ENCODE measurements at places on chromosomes 11 and 22. TPM values are rescaled to one million over a fixed set of nuclear protein-coding genes. Genes with fewer than 3 reads are reported as not detected.

The SMTN gene
- total RNA-seq: 38.7 TPM

The ART1 gene
- not detected for total RNA-seq

The GTSE1 gene
- total RNA-seq: 0.13 TPM

The LINC01488 gene
- total RNA-seq: not detected

The KCTD14 gene
- 1.3 TPM for total RNA-seq

The CRYBB3 gene
- not detected for total RNA-seq

The EMSY gene
- 5.2 TPM for total RNA-seq

The TRPM5 gene
- total RNA-seq: not detected

The FBLN1 gene
- total RNA-seq: 25.2 TPM

The C11orf52 gene
- total RNA-seq: 2.3 TPM

The ZNF215 gene
- total RNA-seq: 4.7 TPM

The PHLDA2 gene
- 11.9 TPM for total RNA-seq
